ENCODE measurements at places on chromosomes 5 and 9. TPM values are rescaled to one million over a fixed set of nuclear protein-coding genes. Genes with fewer than 3 reads are reported as not detected.
A peak's percentile ranks its signal among the peaks of the same experiment; 100 is the strongest.

ZNF346 gene
- total RNA-seq, result 23.6 TPM

ZNF658 gene
- 9.9 TPM for total RNA-seq

DNA sequence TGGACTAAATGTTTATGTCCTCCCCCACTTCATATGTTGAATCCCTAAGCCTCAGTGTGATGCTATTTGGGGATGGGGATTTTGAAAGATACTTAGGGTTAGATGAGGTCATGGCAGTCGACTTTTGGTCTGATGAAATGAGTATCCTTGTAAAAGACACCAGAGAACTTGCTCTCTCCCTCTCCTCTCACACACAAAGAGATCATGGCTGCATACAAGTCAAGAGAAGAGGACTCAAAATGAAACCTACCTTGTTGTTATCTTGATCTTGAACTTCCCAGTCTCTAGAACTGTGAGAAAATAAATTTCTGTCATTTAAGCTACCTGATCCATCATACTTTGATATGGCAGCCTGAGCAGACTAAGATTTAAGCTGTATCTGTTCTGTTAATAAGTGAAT, 144.0 kb upstream of the HAPLN1 start:
- H3K27me3 ChIP-seq, result no peaks in the 10 kb centered on the region
- no peak overlapping the region for H3K27ac ChIP-seq
- no peaks in the 10 kb centered on the region for H3K36me3 ChIP-seq
- no peak for DNase-seq

GRCh38 chr5:66134407-66134861, 9.7 kb upstream of the SREK1 start:
- peak overlapping the region; percentile 65 for H3K27ac ChIP-seq
- no peaks in the 10 kb centered on the region for H3K27me3 ChIP-seq
- H3K36me3 ChIP-seq, result no peaks in the 10 kb centered on the region
- H3K4me1 ChIP-seq, result peaks cover 12% of the 10 kb centered on the region
- H3K4me3 ChIP-seq, result no peak overlapping the region
- DNase-seq, result peak; percentile 16

- no peaks in the 10 kb centered on the region for H3K4me1 ChIP-seq
- DNase-seq, result no peak
- H3K4me3 ChIP-seq, result no peak overlapping the region
- no peaks in the 10 kb centered on the region for H3K27me3 ChIP-seq
- H3K36me3 ChIP-seq, result no peaks in the 10 kb centered on the region
These were observed 306.7 kb upstream of the CDH18 start for GRCh38 chr5:20294696-20295095.

GRCh38 chr9:35908504-35909125, 675 bp upstream of the SPAAR start:
- H3K36me3 ChIP-seq, result no peaks in the 10 kb centered on the region
- no peak for DNase-seq
- H3K27ac ChIP-seq, result peak overlapping the region; percentile 96

- DNase-seq, result peak; percentile 86
- H3K27me3 ChIP-seq, result no peaks in the 10 kb centered on the region
- H3K36me3 ChIP-seq, result peaks cover 12% of the 10 kb centered on the region
- H3K4me1 ChIP-seq, result peaks cover 20% of the 10 kb centered on the region
These were observed 134.7 kb upstream of the DMRT1 start for GRCh38 chr9:706606-707459.

DNA sequence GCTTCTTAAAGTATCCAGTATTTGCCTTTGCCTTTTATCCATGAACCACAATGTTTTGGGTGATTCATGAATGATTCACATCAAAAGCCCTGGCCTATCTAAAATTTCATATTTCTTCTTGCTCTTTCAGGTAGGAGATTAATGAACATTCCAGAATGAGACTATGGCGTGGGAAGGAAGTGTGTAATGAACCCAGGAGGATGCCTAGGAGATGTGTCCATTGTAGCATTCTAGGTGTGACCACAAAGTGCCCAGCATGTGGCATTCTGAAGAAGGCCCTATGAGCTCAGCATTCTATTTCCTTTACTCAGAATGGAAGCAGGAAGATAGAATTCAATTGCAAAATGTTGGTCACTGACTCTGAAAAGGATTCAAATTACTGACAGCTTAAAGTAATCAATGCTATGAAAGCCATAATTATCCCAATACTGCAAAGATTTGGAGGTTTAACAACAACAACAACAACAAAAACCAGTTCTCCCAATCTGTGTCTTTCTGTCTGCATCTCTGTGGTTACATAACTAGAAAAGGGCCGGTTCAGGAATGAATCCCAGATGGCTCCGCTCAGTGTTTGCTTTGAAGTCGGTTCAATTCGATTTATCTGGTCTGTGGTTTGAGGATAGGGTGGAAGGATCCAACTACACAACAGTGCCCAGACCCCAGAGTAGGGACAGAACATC, 126.7 kb downstream of the FOXD1 start:
- no peak overlapping the region for H3K27ac ChIP-seq
- DNase-seq, result no peak
- H3K4me1 ChIP-seq, result no peaks in the 10 kb centered on the region
- no peak overlapping the region for H3K4me3 ChIP-seq

- H3K4me1 ChIP-seq, result peaks cover 39% of the 10 kb centered on the region
- peaks cover 18% of the 10 kb centered on the region for H3K36me3 ChIP-seq
- no peak overlapping the region for H3K4me3 ChIP-seq
These were observed 115.0 kb upstream of the CACNA1B start for GRCh38 chr9:137762414-137763061.

ANKS6 gene
- total RNA-seq, result 56.6 TPM

- H3K4me1 ChIP-seq, result no peaks in the 10 kb centered on the region
- H3K4me3 ChIP-seq, result no peak overlapping the region
- DNase-seq, result no peak
- no peak overlapping the region for H3K27ac ChIP-seq
- H3K27me3 ChIP-seq, result no peaks in the 10 kb centered on the region
These were observed 50.7 kb downstream of the P4HA2 start for GRCh38 chr5:132176987-132177386.

DNA sequence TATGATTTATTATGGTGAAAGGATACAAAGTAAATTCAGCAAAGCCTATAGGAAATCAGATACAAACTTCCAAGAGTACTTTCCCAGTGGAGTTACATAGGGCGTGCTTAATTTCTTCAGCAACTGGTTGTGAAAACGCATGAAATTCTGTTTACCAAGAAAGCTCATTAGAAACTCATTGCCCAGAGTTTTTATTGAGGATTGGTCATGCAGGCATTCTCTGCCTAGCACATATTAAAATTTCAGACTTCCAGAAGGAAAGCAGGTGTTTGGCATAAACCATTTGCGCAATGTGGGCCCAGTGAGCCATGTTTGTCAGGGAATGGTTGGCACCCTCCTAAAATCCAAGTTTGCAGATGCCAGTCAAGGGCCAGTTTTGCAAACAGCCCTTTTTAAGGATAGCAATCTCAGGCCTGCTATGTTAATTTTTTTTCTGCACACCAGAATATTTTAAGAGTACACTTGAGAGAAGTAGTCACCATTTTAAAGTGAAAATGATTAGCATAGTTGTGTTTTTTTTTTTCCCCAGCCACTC, 311.1 kb upstream of the CHD1 start:
- H3K27ac ChIP-seq, result no peak overlapping the region
- no peak overlapping the region for H3K4me3 ChIP-seq
- no peaks in the 10 kb centered on the region for H3K4me1 ChIP-seq
- H3K36me3 ChIP-seq, result no peaks in the 10 kb centered on the region

IFNA7 gene
- not detected for total RNA-seq

- peak overlapping the region; percentile 30 for H3K27ac ChIP-seq
- H3K27me3 ChIP-seq, result no peaks in the 10 kb centered on the region
- peaks cover 30% of the 10 kb centered on the region for H3K4me1 ChIP-seq
- peak; percentile 20 for DNase-seq
These were observed 149.8 kb downstream of the MLLT3 start for GRCh38 chr9:20472342-20473045.

INSL4 gene
- total RNA-seq, result not detected

All from thyroid gland (tissue), 4 donors.